ENCODE measurements at places on chromosomes 1 and 21. TPM values are rescaled to one million over a fixed set of nuclear protein-coding genes. Genes with fewer than 3 reads are reported as not detected.

Gene CADM3
- not detected for total RNA-seq

Gene BACH1
- total RNA-seq = 23.4 TPM

Gene SLAMF1
- total RNA-seq = 70.6 TPM

Gene PGLYRP3
- total RNA-seq = not detected

Gene C1orf56
- 1.3 TPM for total RNA-seq

Gene ASCL5
- total RNA-seq = not detected

Gene ARHGAP29
- not detected for total RNA-seq

Gene NHLH1
- 0.10 TPM for total RNA-seq

Gene TMEM61
- not detected for total RNA-seq

Gene TATDN3
- 15.3 TPM for total RNA-seq

Gene HTR1D
- not detected for total RNA-seq

Gene KDM1A
- total RNA-seq = 55.0 TPM

Gene LENEP
- 1.0 TPM for total RNA-seq

DNA sequence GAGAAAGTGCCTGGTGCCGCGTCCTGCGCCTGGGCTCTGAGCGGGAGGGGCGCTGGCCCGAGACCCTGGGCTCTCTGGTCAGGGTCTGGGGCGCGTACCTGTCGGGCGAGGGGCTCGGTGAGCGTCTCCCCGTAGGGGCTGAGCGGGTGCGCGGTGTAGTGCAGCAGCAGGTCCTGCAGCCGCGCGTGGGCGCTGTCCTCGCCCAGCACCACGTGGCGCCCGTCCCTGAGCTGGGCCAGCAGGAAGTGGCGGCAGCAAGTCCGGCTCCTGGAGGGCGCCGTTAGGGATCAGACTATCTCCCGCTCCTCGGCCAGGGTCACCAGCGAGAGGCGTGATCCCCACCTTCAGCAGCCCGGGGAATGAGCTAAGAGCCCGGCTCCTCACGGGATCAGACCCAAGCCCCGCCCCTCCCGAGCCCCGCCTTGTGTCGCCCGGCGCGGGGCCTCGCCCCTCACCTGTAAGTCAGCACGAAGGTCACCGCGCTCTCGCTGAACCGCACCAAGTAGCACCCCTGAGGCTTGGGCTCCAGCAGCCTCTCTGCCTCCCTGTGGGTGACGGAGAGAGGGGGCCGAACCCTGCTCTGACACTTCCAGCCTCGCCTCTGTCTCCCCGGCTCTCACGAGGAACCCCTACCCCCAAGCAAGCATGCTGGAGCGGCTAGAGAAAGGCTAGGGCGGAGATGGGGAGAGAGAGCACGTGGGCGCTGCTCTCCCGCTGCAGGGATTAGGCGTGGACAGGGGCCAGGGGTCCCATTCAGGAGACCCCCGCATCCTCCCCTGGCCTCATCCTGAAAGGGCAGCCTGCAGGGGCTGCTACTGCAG is 2.7 kb downstream of the SH2D2A start:
- DNase-seq = peak; percentile 74
- H3K27ac ChIP-seq = peak overlapping the region; percentile 99
- H3K4me1 ChIP-seq = peaks cover 81% of the 10 kb centered on the region
- H3K4me3 ChIP-seq = peak overlapping the region; percentile 80

GRCh38 chr1:220219136-220219442 is 53.2 kb downstream of the RAB3GAP2 start:
- DNase-seq = no peak
- no peaks in the 10 kb centered on the region for H3K27me3 ChIP-seq
- no peak overlapping the region for H3K4me3 ChIP-seq
- H3K4me1 ChIP-seq = no peaks in the 10 kb centered on the region
- no peak overlapping the region for H3K27ac ChIP-seq

- H3K4me1 ChIP-seq = peaks cover 30% of the 10 kb centered on the region
- H3K36me3 ChIP-seq = peaks cover 78% of the 10 kb centered on the region
- H3K27ac ChIP-seq = no peak overlapping the region
- no peaks in the 10 kb centered on the region for H3K27me3 ChIP-seq
- no peak for DNase-seq
Measured at GRCh38 chr1:205306929-205307566, 14.5 kb downstream of the NUAK2 start.

GRCh38 chr1:107807405-107807804 is 157.6 kb downstream of the VAV3 start:
- H3K4me3 ChIP-seq = no peak overlapping the region
- peaks cover 15% of the 10 kb centered on the region for H3K36me3 ChIP-seq
- H3K27ac ChIP-seq = no peak overlapping the region

DNA sequence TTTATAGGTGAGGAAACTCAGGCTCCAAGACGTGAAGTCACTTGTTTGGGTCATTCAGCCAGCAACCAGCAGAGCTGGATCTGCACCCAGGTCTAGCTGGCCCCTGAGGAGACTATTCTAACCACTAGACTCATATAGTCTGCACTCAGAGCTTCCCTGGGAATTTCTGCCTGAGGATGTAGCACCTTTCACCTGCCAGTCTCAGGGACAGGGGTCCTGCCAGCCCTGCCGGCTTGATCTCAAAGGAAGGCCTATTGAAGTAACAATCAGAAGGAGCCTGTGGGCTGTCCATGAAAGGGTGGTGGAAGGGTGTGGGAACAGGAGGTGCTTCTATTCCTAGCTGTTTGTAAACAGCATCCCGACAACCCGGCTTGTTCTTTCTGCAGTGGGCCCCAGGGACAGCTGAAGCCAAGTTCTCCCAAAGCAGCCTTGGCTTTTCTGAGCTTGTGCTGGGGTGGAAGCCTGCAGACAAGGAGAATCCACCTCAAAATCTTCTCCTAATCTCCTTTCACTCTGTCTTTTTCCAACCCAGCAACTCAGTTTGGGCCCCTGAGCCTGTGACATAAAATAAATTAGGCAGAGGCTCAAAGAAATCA is 7.8 kb downstream of the LMOD1 start:
- no peak overlapping the region for H3K4me3 ChIP-seq
- no peaks in the 10 kb centered on the region for H3K4me1 ChIP-seq
- peaks cover 20% of the 10 kb centered on the region for H3K27me3 ChIP-seq
- no peaks in the 10 kb centered on the region for H3K36me3 ChIP-seq
- H3K27ac ChIP-seq = no peak overlapping the region

DNA sequence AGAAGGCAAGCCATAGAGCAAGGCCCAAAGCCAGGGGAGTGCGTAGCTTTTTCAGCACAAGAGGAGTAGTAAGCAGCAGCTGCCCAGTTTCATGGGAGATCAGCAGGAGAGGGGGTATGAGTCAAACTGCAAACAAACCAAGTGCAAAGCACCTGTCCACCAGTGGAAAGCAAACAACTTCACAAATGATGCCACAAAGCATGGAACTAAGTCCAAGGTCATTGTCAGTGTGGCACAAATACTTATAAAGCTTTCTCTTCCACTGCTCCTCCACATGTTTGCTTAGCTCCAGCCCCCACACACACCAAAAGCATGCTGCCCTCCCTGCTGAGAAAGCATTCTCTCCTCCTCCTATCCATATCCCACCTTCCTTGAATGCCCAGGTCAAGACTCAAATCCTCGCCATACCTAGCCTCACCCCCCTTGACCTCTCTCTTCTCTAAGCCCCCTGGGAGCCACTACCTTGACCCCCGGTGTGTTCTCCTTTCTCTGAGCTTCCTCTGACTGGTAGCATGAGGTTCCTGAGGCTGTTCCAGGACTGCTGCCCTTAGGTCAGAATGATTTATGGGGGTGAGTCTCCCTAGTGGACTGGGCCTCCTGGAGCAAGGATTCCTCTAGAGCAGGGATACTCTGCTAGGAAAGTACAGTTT is 70.4 kb downstream of the DMAP1 start:
- H3K27ac ChIP-seq = no peak overlapping the region
- no peaks in the 10 kb centered on the region for H3K27me3 ChIP-seq
- H3K36me3 ChIP-seq = peaks cover 9% of the 10 kb centered on the region
- no peak overlapping the region for H3K4me3 ChIP-seq

- H3K4me3 ChIP-seq = no peak overlapping the region
- DNase-seq = no peak
- H3K36me3 ChIP-seq = no peaks in the 10 kb centered on the region
- H3K27ac ChIP-seq = peak overlapping the region; percentile 50
- H3K27me3 ChIP-seq = no peaks in the 10 kb centered on the region
- peaks cover 7% of the 10 kb centered on the region for H3K4me1 ChIP-seq
Measured at GRCh38 chr1:17802164-17802563, 47.0 kb downstream of the ACTL8 start.

DNA sequence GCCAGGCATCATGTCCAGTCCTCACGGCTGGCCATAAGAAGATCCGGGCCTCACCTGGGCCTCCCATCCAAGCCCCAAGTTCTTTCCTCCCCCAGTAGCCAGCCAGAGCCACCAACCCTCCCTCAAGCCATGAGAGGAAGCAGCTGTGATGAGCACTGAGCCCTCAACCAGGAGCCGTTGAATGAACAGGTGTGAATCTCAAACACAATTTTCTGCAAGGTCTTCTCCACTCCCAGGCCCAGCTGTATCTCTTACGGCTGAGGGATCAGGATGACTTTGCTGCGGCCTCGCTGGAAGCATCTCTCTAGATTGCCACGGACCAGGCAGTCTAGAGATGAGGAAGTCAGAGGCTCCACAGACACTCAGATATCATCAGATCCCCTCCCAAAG is 9.8 kb upstream of the CLDN14 start:
- H3K27ac ChIP-seq = no peak overlapping the region
- H3K4me3 ChIP-seq = no peak overlapping the region
- no peaks in the 10 kb centered on the region for H3K27me3 ChIP-seq
- H3K36me3 ChIP-seq = no peaks in the 10 kb centered on the region
- no peak for DNase-seq

GRCh38 chr21:36647279-36648093 is 51.4 kb upstream of the SIM2 start:
- peaks cover 4% of the 10 kb centered on the region for H3K4me1 ChIP-seq
- no peak overlapping the region for H3K4me3 ChIP-seq
- no peaks in the 10 kb centered on the region for H3K27me3 ChIP-seq
- H3K36me3 ChIP-seq = no peaks in the 10 kb centered on the region
- DNase-seq = no peak

DNA sequence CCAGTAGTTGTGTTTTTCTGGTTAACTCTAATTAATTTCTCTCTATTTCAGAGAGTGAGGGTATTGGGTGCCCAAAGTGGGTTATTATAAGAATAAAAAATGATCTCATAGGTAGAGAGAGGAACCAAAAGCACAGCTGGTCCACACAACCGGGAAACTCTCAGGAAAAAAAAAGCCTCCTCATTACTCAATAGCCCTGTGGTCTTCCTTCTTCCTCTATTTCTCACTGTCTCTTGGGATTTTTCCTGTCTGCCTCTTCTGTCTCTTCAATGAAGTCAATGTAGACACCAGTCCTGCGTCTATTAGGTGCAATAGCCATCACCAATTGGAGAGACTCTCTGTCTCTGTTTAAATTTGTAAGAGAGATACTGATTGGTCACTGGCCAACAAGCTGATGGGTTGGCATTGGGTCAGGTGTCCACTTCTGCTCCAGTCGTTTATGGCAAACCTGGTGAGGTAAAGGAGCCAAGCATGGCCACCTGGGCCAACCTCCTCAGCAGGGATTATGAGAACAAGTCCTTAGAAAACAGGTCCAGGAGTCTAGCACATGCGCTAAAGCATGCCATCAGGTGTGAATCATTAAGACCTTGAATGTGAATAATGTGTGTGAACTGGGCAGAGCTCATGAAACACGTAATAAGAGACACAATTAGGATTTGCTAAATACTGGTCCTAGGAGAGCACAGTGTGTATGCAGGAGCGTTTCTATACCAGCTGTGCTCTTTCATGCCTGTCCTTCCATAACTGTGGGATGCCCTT is 443.0 kb upstream of the RUNX1 start:
- H3K4me3 ChIP-seq = no peak overlapping the region
- no peaks in the 10 kb centered on the region for H3K36me3 ChIP-seq
- DNase-seq = no peak
- no peak overlapping the region for H3K27ac ChIP-seq
- no peaks in the 10 kb centered on the region for H3K4me1 ChIP-seq

DNA sequence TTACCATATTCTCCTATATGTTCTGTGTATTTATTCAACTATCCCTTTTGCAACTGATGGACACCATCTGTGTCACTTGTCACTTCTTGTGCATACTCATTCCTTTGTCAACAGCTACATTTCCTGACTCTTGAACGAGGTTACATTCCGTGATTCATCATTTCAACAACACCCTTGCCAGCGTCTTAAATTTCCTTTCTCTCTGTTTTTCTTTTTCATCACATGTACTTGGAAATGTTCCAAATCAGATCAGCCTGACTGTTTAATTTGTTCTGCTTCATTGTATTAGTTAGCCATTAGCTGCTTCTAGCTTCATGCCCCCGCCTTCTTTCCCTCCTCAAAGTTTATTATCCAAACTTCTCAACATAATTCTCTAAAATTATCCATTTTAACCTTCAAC is 173.0 kb downstream of the ADGRL4 start:
- H3K27me3 ChIP-seq = peaks cover 7% of the 10 kb centered on the region
- peaks cover 16% of the 10 kb centered on the region for H3K4me1 ChIP-seq
- no peak overlapping the region for H3K4me3 ChIP-seq
- no peak for DNase-seq

- H3K4me1 ChIP-seq = peaks cover 4% of the 10 kb centered on the region
- H3K27me3 ChIP-seq = no peaks in the 10 kb centered on the region
- H3K4me3 ChIP-seq = no peak overlapping the region
- no peaks in the 10 kb centered on the region for H3K36me3 ChIP-seq
Measured at GRCh38 chr1:44240802-44241671, 27.8 kb downstream of the DMAP1 start.

- no peak overlapping the region for H3K27ac ChIP-seq
- no peaks in the 10 kb centered on the region for H3K27me3 ChIP-seq
- no peak overlapping the region for H3K4me3 ChIP-seq
- H3K4me1 ChIP-seq = no peaks in the 10 kb centered on the region
Measured at GRCh38 chr21:28375708-28376385, 616.8 kb downstream of the LTN1 start.

DNA sequence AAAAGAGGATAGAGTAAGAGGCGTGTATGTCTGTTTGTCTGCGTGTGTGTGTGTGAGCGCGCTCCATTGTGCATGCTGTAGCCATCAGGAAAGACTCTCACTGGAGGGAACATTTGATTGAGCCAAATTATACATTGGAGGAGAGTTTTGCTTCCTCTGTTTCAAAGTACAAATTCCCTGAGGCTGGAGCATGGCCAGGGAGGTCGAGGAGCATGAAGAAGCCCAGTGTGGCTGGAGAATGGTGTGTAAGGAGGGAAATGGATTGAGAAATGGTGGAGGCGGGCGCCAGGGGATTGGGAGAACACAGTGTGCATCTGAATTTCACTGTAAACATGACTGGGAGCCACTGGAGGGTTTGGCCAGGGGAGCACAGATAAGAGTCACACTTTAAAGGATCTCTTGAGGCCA is 22.1 kb upstream of the EFNA1 start:
- no peak overlapping the region for H3K27ac ChIP-seq
- H3K4me1 ChIP-seq = no peaks in the 10 kb centered on the region
- no peak for DNase-seq
- H3K36me3 ChIP-seq = no peaks in the 10 kb centered on the region
- peaks cover 3% of the 10 kb centered on the region for H3K27me3 ChIP-seq

DNA sequence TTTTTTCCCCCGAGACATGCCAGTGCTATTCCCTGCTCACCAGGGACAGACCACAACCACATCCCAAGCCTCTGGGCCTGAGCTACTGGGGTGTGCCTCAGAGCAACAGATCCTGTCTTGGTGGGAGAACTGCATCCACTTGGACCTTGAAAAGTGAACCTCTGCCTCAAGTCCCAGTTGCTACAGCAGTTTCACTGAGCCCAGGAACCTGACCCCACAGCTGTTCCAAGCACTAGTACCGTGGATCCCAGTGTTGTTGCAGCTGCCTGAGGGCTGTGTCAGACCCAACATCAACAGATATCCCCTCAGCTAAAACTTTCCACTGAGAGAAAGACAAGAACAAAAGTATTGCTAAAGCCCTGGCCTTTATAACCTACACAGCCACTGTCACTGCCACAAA is 373.0 kb downstream of the PLPP3 start:
- no peak for DNase-seq
- no peaks in the 10 kb centered on the region for H3K36me3 ChIP-seq
- H3K4me3 ChIP-seq = no peak overlapping the region
- H3K27ac ChIP-seq = no peak overlapping the region
- H3K4me1 ChIP-seq = no peaks in the 10 kb centered on the region

- no peaks in the 10 kb centered on the region for H3K27me3 ChIP-seq
- H3K4me3 ChIP-seq = no peak overlapping the region
- no peak for DNase-seq
- no peak overlapping the region for H3K27ac ChIP-seq
Measured at GRCh38 chr1:200973937-200974657, 49.4 kb downstream of the KIF21B start.
